ENCODE measurements at places on chromosomes 3 and 15.

DNA sequence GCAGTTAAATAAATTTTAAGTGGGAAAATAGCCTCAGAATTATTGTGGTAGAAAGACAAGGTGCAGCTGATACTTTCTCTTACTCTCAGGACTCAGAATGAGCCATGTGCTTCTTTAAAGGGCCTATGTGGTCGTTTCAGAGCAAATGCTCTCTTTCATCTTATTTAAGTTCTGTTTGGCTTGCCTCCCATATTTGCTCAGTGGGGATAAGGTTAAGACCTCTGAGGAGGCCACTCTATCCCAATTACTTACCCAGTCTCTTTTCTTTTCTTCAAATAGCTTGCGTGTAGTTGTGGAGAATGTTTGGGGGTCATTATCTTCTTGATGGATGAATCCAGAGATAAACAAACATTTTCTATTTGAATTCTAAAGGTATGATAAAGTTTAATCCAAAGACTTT lies 221.9 kb downstream of the RBMS3 start:
- no peak for DNase-seq

- DNase-seq: no peak
These were observed 21.4 kb downstream of the ALDH1L1 start for GRCh38 chr3:126158912-126159454.

- no peak for DNase-seq
These were observed 280.0 kb upstream of the P2RY1 start for GRCh38 chr3:152554980-152555379.

DNA sequence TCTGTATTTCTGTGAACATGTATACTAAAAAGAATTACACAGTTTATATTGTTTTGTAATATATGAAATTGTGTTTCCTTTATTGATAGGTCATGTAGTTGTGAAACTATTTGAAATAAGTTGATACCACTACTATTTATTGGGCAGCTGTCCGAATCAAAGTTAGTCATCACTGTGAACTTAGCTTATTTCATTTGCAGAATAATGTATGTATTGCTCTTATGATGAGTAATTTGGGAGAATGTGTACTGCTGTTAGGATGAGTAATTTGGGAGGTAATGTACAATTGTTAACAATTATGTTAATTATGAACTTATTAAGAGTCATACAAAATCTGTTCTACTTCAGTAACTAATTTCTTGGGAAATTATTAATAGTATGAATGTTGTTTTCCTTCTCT lies 22.2 kb downstream of the FXR1 start:
- no peak for DNase-seq

GRCh38 chr3:123290107-123290930 lies 88.6 kb downstream of the SEC22A start:
- no peak for DNase-seq

- DNase-seq: no peak
These were observed 407.9 kb upstream of the ATP11B start for GRCh38 chr3:182385356-182385755.

GRCh38 chr3:172575375-172575774 lies 52.1 kb upstream of the TNFSF10 start:
- DNase-seq: no peak

Measured in HL-60 (cell line).